ENCODE measurements at places on chromosomes 4 and X.

DNA sequence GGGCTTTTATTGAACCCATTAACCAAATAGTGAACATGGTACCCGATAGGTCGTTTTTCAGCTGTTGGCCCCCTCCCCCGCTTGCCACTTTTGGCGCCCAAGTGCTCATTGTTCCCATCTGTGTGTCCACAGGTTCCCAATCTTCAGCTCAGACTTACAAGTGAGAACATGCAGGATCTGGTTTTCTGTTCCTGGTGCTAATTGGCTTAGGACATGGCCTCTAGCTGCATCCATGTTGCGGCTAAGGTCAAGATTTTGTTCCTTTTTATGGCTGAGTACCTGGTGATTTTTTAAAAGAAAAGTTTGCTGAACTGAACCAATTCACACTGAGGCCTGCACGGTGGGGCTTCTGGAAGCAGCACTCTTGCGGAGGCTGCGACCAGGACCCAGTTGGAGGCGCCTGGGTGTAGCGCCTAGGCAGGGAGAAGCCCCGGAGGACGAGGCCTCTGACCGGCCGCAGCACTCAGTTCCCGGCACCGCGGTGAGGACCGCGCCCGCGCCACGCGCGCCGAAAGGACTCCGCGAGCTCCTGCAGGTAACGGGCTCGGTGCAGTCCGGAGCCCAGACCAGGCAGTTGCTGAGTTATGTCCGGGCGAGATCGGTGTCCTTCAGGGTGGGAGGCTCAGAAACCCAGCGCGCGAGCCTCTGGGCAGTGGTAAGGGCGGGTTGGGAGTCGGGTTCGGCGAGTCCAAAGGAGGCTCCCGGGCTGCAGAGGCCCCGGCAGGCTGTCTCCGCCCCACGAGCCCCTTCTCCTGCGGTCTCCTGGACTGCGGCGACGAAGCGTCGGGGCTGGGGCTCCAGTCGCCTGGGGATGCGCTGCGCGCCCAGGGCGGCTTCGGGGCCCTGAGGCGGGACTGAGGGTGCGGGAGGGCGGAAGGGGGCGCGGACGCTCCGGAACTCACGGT, 15.8 kb upstream of the SLC25A4 start:
- DNase-seq, result peak; percentile 62

DNA sequence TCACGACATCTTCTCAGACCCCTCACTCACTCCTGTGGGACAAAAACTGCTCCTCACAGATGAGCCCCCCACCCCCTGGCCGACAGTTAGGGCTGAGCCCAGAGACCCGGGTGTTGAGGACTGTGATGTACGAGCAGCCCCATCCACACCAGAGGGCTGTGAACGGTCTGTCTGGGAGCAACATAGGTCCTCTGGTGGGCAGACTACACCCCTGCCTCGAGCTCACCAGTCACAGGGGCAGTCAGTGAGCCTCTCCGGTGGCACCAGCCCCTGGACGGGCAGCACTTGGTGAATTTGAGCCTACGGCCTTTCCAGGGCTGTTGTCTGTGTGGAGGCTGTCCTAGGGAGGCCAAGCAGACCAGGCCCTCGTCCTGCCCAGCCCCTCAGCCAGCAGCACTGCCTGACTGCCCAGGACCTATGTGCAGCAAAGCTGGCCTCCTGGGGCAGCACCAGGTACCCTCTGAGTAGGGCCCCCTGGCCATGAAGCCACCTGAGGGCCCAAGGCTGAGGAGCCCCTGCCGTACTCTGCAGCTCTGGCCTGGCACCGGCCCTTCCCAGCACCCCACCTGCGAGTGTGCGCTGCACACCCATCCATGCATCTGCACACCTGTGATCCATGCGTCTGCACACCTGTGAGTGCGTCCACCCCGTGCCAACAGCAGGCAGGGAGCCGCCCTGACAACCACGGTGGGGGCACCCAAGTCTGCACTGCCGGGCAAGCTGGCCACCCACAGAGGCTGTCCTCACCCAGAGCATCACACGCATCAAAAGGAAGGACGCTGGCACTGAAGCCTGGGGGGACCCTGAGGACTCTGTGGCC, 111.6 kb upstream of the NKX1-1 start:
- DNase-seq, result peak; percentile 1

DNA sequence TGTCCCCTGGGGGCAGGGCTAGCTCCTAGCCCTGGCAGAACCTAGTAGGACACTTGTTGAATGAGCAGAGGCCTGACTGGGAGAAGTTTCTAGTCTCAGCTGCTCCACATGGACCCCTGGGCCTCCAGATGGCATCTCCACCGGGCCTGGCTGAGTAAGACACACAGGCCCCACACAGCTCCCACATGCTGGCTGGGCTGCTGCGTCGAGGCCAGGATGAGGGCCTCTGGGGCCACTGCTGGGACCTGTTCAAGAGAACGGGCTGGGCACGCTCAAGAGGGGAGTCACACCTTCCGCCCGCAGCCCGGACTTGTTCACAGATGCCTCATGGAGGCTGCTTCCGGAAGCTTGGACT, 4.2 kb upstream of the HGFAC start:
- DNase-seq, result no peak

DNA sequence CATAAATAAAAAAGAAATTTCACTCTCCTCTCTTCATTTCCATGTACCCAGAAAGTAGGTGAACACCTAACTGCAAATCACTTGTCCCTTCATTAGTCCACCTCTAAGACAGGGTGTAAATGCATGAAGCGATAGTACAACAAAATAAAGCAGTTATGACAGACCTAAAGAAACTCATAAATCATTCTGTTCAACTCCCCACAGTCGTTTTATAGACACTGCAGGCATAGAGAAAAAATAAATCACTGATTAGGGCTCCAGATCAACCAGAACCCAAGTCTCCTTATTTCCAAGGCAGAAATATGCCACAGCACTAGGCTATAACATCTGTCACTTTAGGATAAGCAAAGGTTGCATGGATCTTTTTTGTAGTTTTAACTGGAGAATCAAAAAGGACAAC, 3.0 kb downstream of the RASGEF1B start:
- DNase-seq, result no peak

Data from nephron progenitor cell (in vitro differentiated cells).